Right ventricle myocardium inferior (tissue), 1 donor: ENCODE measurements at places on chromosomes 5 and 9. TPM values are rescaled to one million over a fixed set of nuclear protein-coding genes. Genes with fewer than 3 reads are reported as not detected.

DNA sequence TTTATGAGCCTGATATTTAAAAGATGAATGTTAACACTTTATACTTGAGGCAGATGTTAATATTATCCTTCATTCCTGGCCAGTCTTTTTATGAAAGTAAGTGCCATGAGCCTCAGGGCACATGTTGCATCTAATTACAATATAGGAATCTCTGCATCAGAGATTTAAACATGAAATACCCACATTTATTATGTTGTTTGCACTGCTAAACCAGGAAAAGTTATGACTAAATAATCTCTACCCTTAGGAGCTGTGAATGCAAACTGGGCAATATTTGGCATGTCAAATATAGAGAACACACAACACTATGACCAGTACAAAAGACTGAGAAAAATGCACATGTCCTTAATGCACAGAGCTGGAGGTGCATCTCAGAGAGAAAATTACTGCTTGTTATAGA is 526.1 kb upstream of the GRAMD2B start:
- no peak for DNase-seq

- DNase-seq = no peak
Observed at GRCh38 chr5:119355244-119355638, 578 bp upstream of the TNFAIP8 start.

DNA sequence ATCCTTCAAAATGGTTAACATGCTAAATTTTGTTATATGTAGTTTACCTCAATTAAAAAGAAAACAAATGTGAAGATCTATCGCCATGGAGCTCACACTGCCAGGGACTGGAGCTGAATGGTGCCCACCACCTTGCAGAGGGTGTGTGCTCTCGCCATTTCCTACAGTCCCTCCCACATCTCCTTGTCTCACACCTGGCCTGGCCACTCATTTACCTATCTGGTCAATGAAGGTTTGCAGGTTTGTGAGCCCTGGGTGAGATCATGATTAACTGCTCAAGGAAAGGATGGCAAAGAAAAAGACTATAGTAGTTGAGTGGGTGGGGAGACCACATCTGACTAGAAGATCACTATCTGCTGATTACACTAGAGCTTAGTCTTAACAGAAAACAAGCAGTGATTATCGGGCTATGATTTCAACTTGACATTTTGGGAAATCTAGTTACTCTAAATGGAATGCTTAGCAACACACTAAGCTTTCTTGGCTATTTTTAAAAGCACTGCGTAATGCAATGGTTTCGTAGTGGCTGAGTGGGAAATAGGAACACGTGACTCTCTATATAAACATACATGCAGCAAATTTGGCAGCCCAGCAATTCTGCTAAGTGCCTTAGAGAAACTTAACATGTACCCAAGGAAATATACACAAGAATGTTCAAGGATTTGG is 27.3 kb downstream of the PUM3 start:
- no peak for DNase-seq

- DNase-seq = no peak
Observed at GRCh38 chr5:36573438-36573837, 33.0 kb upstream of the SLC1A3 start.

DNA sequence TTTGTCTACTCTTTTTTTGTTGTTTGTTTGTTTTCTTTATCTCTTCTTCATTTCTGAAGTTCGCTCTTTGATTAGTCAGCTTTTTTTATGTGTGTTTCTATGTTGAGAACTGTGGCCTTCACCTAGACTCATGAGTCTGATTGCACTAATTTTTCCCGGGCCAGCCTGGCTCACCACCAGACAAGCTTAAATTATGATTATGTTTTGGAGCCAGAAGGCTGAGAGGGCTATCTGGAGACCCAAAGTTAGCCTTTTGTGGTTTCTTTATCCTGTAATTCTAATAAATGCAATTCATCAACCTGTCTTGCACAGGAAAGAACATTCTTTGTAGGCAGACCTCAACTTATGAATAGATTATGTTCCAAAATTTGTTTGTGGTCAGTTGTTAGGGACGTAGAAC is 20.8 kb upstream of the ACTBL2 start:
- no peak for DNase-seq

DNA sequence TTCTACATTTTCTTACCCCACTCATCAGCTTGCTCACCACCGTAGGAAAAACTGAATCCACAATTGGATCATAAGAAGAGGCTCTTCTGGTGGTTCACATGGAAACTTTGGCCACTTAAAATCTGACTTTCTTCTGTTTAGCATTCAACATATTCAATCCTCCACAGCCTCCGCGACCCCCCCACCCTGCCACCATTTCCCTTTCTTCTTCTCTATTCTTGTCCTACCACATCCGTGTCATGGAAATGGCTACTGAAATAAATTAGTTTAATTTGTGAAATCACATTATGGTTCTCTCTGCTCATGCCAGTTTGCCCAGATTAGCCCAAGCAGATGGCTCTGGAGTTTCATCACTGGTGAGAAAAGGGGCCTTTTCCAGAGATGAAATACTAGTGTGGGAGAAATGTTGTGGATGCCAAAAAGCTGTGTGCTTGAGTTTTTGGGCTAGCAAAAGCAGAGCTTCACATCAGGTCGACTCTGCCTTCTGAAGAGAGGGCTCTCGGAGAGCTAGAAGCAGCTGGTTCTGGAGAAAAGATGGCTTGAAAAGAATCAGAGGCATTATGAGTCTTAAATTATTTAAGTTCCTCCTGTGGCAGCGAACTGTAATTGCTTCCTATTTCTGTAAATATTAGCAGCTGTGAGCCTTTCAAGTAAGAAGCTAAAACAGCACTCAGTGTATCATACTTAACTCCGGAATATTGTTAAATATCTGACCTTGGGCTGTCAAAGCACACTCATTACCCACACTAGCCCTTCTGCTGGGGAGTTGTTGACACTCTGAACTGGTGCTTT is 107.1 kb downstream of the MAT2B start:
- no peak for DNase-seq

DNA sequence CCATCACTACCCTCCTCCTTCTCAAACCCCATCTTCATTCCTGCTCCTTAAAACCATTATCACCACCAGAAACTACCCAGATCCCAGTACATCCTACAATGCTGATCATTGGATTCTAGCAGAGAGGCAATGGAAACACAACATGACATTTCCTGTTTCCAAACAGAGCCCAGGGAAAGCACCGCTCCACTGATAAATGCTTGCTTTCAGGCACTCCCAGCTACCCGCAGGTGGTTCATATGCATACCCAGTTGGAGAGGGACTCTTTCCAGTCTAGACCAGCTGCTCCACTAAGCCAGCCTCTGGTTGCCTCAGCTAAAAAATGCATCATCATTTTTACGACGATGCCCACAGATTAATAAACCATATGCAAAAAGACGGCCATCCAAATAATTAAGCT is 39.2 kb upstream of the ACO1 start:
- no peak for DNase-seq

GRCh38 chr5:149764086-149764485 is 34.0 kb downstream of the PPARGC1B start:
- DNase-seq = no peak

GRCh38 chr5:56319526-56320181 is 86.5 kb upstream of the ANKRD55 start:
- DNase-seq = peak; percentile 68

- DNase-seq = no peak
Observed at GRCh38 chr5:175321927-175322532, 122.0 kb downstream of the DRD1 start.

- DNase-seq = no peak
Observed at GRCh38 chr9:107548298-107549142, 59.0 kb upstream of the KLF4 start.

GRCh38 chr5:151935135-151935695 is 10.6 kb upstream of the GLRA1 start:
- no peak for DNase-seq

DNA sequence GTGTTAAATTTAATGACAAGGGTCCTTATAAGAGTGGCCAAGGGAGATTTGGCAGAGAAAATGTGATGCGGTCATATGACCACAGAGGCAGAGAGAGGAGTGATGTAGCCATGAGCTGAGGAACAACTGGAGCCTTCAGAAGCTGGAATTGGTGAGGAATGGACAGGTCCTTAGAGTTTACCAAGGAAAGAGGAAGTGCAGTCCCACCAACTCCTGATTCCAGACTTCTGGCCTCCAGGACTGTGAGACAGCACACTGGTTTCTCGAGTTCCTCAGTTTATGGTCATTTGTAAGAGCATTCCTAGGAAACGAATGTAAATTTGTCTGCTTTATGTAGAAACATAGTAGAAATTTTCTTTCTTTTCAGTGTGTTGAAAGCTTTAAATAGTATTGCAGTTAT is 410.1 kb downstream of the CDH18 start:
- no peak for DNase-seq

DNA sequence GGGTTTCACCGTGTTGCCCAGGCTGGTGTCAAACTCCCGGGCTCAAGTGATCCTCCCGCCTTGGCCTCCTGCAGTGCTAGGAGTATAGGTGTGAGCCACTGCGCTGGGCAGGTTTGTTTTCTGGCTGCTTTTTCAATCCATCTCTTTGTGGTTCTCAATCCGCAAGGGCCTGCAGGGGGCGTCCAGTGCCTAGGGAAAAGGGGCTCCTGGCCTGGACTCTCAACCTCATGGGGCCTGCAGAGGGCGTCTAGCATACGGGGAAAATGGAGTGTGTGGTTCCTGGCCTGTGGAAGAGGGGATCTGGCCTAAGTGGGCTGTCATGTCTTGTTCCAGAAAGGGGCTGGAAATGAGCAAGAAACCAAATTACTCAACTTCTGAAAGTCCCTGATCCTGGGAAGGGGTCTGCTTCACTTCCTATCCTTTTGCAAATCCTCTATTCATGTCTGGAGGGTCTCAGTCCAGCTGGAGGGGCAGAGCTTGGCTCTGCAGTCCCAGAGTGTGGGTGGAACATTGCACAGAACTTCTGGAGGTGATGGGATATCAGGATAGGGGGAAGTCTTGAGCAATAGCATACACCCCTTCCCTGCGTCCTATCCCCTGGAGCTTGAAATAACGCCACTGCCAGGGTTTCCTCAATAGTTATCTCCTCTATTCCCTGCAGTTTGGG is 12.7 kb upstream of the CCL27 start:
- peak; percentile 79 for DNase-seq

GRCh38 chr9:70947511-70947910 is 173.9 kb downstream of the TRPM3 start:
- DNase-seq = no peak

GRCh38 chr5:16492398-16493140 is 27.0 kb upstream of the ZNF622 start:
- DNase-seq = peak; percentile 68

GRCh38 chr5:142640316-142641005 is 45.4 kb downstream of the FGF1 start:
- no peak for DNase-seq

- no peak for DNase-seq
Observed at GRCh38 chr5:127988146-127988760, 95.3 kb upstream of the SLC12A2 start.

GRCh38 chr5:11797132-11797531 is 107.1 kb downstream of the CTNND2 start:
- DNase-seq = no peak

DNA sequence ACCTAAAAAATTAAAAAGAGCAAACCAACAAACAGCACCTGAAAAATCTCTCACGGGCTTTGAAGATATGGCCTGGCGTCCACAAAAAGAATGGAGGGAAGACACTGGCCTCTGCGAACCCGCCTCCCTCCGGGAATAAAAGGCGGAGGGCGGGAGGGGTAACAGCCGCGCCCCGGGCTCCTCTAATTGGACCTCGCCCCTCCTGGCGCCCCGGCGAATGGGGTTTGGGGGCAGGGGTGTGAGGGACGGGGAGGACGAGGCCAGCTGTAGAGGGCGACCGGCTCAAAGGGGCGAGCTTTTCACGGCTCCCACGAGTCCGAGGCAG is 753 bp downstream of the FANCC start:
- DNase-seq = peak; percentile 86

DNA sequence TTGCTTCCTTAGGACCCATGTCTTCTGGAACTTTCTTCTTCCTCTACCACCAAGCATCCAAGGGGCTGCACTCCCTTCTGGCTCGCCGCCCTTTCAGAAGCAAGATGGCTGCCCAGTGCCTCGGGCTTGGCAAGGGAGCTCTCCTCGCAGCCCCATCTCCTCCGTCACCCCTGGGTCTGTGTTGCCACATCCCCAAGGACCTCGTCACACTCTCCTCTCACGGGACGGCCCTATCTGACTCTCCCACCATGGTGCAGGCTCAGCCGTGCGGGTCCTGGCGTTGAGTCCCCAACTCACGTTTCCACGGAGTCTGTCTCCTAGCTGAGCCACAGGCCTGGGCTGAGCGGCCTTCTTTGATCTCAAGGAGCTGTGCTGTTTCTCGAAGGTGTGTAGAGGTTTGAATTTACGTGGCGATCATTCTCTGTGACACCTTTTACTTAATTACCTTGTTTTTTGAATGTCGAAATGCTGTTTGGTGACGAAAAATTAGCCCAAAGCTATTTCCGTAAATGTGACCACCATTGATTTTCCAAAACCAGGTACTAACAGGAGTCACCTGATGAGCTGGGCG is 15.0 kb upstream of the SCGB3A1 start:
- peak; percentile 37 for DNase-seq

DNA sequence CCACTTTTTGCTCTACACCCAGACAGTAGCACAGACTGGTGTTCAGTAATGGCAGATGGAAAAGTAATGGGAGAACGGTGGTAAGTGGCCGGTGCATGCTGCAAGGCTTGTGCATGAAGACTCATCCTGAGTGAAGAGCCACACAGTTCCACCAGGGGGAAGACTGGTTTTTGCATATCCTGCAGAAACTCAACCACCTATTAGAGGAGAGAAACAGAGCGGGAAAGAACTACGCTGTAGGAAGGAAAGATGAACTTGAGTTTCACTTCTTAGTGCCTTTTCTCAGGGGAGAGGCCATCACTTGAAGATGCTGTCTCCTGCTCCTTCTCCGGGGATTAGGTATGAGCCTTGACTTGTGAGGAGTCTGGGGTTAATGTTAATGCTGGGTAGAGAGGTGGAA is 9.4 kb upstream of the PRSS3 start:
- no peak for DNase-seq

The PIP5KL1 gene
- not detected for total RNA-seq

The LECT2 gene
- total RNA-seq = not detected

The ABO gene
- 1.5 TPM for total RNA-seq

The AP3B1 gene
- 21.3 TPM for total RNA-seq

The GAS1 gene
- 22.3 TPM for total RNA-seq

The PNPLA7 gene
- 9.8 TPM for total RNA-seq

The FLT4 gene
- 5.5 TPM for total RNA-seq

The PPP3R2 gene
- total RNA-seq = not detected

The PCDHGA12 gene
- 6.5 TPM for total RNA-seq

The SLC45A2 gene
- not detected for total RNA-seq

The PCDHB14 gene
- total RNA-seq = 4.1 TPM

The RAD50 gene
- total RNA-seq = 31.4 TPM
